ENCODE measurements at places on chromosomes 1 and 21.
A peak's percentile ranks its signal among the peaks of the same experiment; 100 is the strongest.

GRCh38 chr1:242243472-242243871 is 244.6 kb upstream of the MAP1LC3C start:
- DNase-seq: no peak
- no peaks in the 10 kb centered on the region for H3K36me3 ChIP-seq
- H3K4me1 ChIP-seq: no peaks in the 10 kb centered on the region
- no peaks in the 10 kb centered on the region for H3K27me3 ChIP-seq
- H3K27ac ChIP-seq: no peak overlapping the region

- H3K36me3 ChIP-seq: no peaks in the 10 kb centered on the region
- H3K27ac ChIP-seq: no peak overlapping the region
- no peak for DNase-seq
- no peaks in the 10 kb centered on the region for H3K4me1 ChIP-seq
- no peak overlapping the region for H3K4me3 ChIP-seq
Measured at GRCh38 chr1:98373056-98373455, 288.5 kb upstream of the SNX7 start.

- no peaks in the 10 kb centered on the region for H3K27me3 ChIP-seq
- H3K4me3 ChIP-seq: no peak overlapping the region
- H3K36me3 ChIP-seq: no peaks in the 10 kb centered on the region
- DNase-seq: no peak
- H3K4me1 ChIP-seq: peaks cover 48% of the 10 kb centered on the region
Measured at GRCh38 chr1:181097242-181097641, 8.7 kb downstream of the IER5 start.

- peaks cover 10% of the 10 kb centered on the region for H3K4me1 ChIP-seq
- no peaks in the 10 kb centered on the region for H3K27me3 ChIP-seq
- no peak overlapping the region for H3K27ac ChIP-seq
- H3K36me3 ChIP-seq: no peaks in the 10 kb centered on the region
- no peak overlapping the region for H3K4me3 ChIP-seq
- no peak for DNase-seq
Measured at GRCh38 chr1:235052067-235053008, 76.3 kb downstream of the TOMM20 start.

GRCh38 chr1:21503706-21504377 is 5.4 kb upstream of the ALPL start:
- no peak for DNase-seq
- H3K4me3 ChIP-seq: no peak overlapping the region
- H3K27ac ChIP-seq: no peak overlapping the region
- no peaks in the 10 kb centered on the region for H3K36me3 ChIP-seq
- H3K27me3 ChIP-seq: peaks cover 8% of the 10 kb centered on the region
- peaks cover 3% of the 10 kb centered on the region for H3K4me1 ChIP-seq

GRCh38 chr1:95115708-95116137 is 1.4 kb upstream of the TLCD4 start:
- peaks cover 17% of the 10 kb centered on the region for H3K27me3 ChIP-seq
- H3K27ac ChIP-seq: no peak overlapping the region
- DNase-seq: no peak
- H3K4me1 ChIP-seq: peaks cover 12% of the 10 kb centered on the region

- no peaks in the 10 kb centered on the region for H3K27me3 ChIP-seq
Measured at GRCh38 chr1:11873395-11874257, 14.9 kb upstream of the NPPB start.

DNA sequence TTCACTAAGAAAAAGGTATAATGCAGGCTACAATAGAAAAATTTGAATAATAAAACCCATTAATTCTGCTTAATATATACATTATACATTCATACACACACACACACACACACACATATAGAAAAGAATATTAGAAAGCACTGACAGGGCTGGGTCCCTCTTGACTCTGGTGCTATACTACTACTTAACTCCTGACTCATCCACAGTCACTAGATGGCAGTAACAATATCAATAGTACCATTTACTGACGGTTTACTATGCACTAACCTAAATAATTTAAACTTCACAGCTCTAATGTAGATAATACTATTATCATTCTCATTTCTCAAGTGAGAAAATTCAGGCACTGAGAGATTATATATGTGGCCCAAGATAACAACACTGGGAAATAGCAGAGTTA is 87.5 kb downstream of the COP1 start:
- H3K4me1 ChIP-seq: no peaks in the 10 kb centered on the region
- no peak overlapping the region for H3K27ac ChIP-seq
- no peak overlapping the region for H3K4me3 ChIP-seq

DNA sequence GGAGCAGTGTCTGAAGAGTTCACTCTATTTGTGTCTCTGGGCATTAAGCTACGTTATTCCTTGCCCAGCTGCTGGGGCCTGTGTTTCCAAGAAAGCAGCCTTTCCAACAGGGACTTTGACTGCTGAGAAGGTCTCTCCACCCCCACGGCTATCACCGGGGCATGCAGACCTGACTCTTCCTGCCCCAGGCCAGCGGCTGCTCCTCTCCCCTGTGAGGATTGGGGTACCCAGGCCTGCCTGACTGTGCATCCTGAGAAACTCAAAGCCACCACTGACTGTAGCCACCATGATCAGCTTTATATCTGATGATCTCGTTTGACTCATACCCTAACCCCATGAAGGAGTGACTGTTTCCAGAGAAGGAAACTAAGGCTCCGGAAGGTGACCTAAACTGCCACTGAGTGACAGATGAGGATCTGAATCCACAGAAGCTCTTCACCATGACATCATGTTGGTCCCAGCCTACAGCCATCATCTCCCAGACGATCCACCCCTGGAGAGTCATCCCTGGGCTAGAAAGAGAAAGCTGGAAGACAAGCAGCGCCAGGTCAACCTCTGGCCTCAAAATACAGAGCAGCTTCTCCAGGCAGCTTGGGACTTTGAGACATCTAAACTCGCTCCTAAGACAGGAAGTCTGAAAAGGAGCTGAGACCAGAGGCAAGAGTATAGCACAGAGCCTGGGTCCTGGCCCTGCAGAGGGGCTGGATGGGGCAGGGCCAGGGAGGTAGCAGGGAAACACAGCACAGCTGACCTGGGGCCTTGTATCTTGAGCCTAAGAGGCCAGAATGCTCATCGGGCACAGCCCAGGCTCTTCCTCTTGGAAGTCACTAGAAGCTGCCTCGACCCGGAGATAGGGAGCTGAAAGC is 244.0 kb upstream of the VAMP3 start:
- no peak for DNase-seq
- H3K36me3 ChIP-seq: no peaks in the 10 kb centered on the region
- H3K4me1 ChIP-seq: no peaks in the 10 kb centered on the region

- H3K27me3 ChIP-seq: no peaks in the 10 kb centered on the region
- no peak for DNase-seq
- H3K27ac ChIP-seq: peak overlapping the region; percentile 76
- H3K4me1 ChIP-seq: peaks cover 20% of the 10 kb centered on the region
- peaks cover 6% of the 10 kb centered on the region for H3K36me3 ChIP-seq
- peak overlapping the region; percentile 81 for H3K4me3 ChIP-seq
Measured at GRCh38 chr1:10398278-10398733, 558 bp upstream of the PGD start.

DNA sequence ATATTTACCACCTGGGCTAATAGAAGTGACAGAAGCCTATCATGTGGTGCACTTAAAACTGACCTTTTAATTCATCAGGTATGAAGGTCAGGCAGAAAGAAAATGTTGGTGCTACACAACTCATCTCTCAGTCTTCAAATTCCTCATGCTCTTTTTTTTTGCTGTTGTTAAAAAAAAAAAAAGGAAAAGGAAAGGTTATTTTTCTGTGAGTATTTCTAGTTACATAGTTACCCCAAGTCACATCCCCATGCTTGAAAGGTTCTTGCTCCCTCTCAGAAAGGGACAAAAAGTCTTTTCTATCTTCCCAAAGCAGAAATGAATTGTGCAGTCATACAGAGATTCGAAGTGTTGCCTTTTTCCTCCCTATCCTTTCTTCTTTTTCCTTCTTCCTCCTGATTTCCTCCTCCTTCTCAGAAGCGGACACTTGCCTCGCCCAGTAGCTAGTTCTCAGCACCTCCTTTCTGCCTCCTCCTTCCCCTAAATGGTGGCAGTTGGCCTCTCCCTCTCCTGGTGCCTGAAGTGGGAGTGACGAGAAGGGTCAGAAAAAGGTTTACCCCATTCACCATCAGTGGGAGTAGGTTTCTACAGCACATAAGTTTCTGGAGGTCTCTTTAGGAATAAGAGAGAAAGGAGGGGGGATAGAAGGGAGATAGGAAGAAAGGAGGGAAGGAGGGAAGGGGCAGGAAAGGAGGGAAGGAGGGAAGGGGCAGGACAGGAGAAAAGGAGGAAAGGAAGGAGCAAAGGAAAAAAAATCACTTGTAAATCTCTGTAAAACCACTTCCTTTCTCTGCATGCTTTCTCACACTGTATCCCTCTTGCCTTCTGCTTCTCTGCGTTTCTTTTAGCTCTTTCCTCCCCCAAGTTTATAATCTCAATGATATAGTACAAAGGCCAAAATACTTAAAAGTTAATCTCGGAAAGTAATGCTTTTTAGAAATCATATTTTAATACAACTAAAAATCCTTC is 20.4 kb upstream of the C1orf105 start:
- H3K27ac ChIP-seq: no peak overlapping the region
- H3K4me3 ChIP-seq: no peak overlapping the region
- H3K36me3 ChIP-seq: no peaks in the 10 kb centered on the region
- no peaks in the 10 kb centered on the region for H3K27me3 ChIP-seq
- peaks cover 35% of the 10 kb centered on the region for H3K4me1 ChIP-seq

- no peaks in the 10 kb centered on the region for H3K36me3 ChIP-seq
- H3K27ac ChIP-seq: no peak overlapping the region
- H3K27me3 ChIP-seq: no peaks in the 10 kb centered on the region
Measured at GRCh38 chr21:26490771-26491170, 82.3 kb downstream of the CYYR1 start.

DNA sequence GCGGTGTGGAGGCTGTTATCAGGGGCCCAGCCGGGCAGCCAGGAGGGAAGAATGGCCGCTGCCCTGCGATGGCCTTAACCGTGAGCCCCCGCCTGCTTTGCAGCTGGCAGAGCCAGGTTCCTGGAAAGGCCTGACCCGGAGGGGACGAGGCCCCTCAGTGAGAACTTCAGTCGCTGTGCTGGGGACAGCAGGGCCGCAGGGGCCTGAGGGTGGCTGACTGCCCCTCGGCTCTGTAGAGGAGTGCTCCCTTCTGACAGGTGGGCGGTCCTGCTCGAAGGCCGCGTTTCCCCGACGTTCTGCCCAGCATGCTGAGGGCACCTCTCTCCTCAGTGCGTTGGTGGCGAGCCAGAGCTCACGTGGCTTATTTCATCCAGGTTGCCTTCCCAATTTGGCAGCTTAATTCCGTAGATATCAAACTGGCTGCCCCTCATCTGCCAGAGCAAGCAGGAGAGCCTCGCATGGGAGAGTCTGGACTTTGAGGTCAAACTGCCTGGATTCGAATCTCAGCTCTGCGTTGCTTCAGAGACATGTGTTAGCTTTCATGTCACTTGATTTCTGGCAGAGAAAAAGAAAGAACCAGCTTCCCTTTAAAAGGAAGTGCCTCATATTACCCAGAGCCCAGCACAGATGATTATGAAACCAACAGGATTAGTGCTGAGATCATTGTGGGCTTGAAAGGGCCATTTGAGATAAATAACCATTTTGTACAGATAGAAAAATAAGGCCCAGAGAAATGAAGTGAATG is 239.8 kb downstream of the SDCCAG8 start:
- no peaks in the 10 kb centered on the region for H3K36me3 ChIP-seq
- no peaks in the 10 kb centered on the region for H3K4me1 ChIP-seq
- no peak overlapping the region for H3K27ac ChIP-seq
- DNase-seq: no peak

DNA sequence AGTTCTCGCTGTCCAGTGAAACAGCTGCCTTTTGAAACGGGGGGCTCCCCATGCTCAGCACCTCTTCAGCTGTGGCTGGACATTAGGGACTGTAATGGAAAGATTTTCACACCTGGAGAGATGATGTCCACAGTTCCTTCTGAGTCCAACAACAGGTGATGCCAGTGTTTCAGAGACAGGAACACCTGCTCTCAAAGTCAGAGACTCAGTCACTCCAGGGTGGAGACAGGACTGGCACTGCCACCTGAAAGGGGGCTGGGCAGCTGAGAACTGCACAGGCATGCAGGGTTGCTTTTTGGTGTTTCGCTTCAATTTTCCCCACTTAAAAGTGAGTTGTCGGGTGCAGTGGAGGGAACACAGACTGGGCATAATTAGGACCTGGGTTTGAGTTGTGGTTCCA is 124.8 kb downstream of the GALNT2 start:
- no peaks in the 10 kb centered on the region for H3K36me3 ChIP-seq
- H3K27ac ChIP-seq: no peak overlapping the region
- peaks cover 8% of the 10 kb centered on the region for H3K4me1 ChIP-seq

DNA sequence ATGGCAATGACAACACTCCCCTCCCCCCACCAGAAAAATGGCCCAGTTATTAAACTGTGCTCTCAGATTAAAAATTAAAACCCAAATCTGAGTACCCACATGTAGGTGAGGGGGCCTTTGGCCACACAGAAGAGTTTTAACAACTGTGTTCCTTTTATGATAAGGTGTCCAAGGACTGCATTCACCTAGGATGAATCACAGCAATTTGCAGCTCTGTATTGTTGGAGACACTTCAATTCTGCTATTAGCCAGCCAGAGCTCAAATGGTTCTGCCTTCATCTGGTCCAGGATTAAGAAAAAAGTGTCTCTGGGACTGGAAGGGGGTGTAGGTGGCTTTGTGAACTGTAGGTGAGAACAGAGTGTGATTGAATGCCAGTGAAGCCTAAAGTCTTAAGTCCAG is 43.3 kb upstream of the DIRAS3 start:
- no peak for DNase-seq
- H3K27me3 ChIP-seq: no peaks in the 10 kb centered on the region
- H3K36me3 ChIP-seq: no peaks in the 10 kb centered on the region
- no peaks in the 10 kb centered on the region for H3K4me1 ChIP-seq
- H3K4me3 ChIP-seq: no peak overlapping the region
- no peak overlapping the region for H3K27ac ChIP-seq

GRCh38 chr1:244180256-244180655 is 129.2 kb downstream of the ZBTB18 start:
- no peak overlapping the region for H3K27ac ChIP-seq
- no peaks in the 10 kb centered on the region for H3K36me3 ChIP-seq
- DNase-seq: no peak
- no peak overlapping the region for H3K4me3 ChIP-seq
- no peaks in the 10 kb centered on the region for H3K4me1 ChIP-seq
- no peaks in the 10 kb centered on the region for H3K27me3 ChIP-seq

GRCh38 chr1:228376651-228377631 is 29.7 kb downstream of the TRIM11 start:
- H3K36me3 ChIP-seq: no peaks in the 10 kb centered on the region
- H3K4me3 ChIP-seq: no peak overlapping the region
- DNase-seq: no peak
- H3K4me1 ChIP-seq: peaks cover 10% of the 10 kb centered on the region
- H3K27ac ChIP-seq: no peak overlapping the region

- no peak overlapping the region for H3K27ac ChIP-seq
- H3K4me1 ChIP-seq: no peaks in the 10 kb centered on the region
- no peak for DNase-seq
- no peaks in the 10 kb centered on the region for H3K36me3 ChIP-seq
Measured at GRCh38 chr21:14753466-14754258, 207.5 kb upstream of the SAMSN1 start.

- no peaks in the 10 kb centered on the region for H3K4me1 ChIP-seq
- no peak overlapping the region for H3K4me3 ChIP-seq
- DNase-seq: no peak
- H3K36me3 ChIP-seq: no peaks in the 10 kb centered on the region
- no peak overlapping the region for H3K27ac ChIP-seq
Measured at GRCh38 chr1:243316366-243316989, 60.6 kb downstream of the SDCCAG8 start.

GRCh38 chr21:46507562-46507961 is 48.9 kb downstream of the DIP2A start:
- no peak overlapping the region for H3K4me3 ChIP-seq
- peaks cover 40% of the 10 kb centered on the region for H3K36me3 ChIP-seq
- H3K27ac ChIP-seq: no peak overlapping the region
- no peaks in the 10 kb centered on the region for H3K27me3 ChIP-seq
- H3K4me1 ChIP-seq: peaks cover 4% of the 10 kb centered on the region
- DNase-seq: no peak

- peaks cover 57% of the 10 kb centered on the region for H3K4me1 ChIP-seq
- H3K36me3 ChIP-seq: peaks cover 13% of the 10 kb centered on the region
- H3K4me3 ChIP-seq: peak overlapping the region; percentile 72
- peak; percentile 29 for DNase-seq
- H3K27me3 ChIP-seq: no peaks in the 10 kb centered on the region
Measured at GRCh38 chr1:203796236-203796605, 798 bp downstream of the ZBED6 start.

All from CD4-positive, alpha-beta memory T cell (primary cell).